ENCODE measurements at places on chromosomes 1 and 21. TPM values are rescaled to one million over a fixed set of nuclear protein-coding genes. Genes with fewer than 3 reads are reported as not detected.

GRCh38 chr1:6653436-6654290 lies 29.0 kb downstream of the THAP3 start:
- DNase-seq = no peak

DNA sequence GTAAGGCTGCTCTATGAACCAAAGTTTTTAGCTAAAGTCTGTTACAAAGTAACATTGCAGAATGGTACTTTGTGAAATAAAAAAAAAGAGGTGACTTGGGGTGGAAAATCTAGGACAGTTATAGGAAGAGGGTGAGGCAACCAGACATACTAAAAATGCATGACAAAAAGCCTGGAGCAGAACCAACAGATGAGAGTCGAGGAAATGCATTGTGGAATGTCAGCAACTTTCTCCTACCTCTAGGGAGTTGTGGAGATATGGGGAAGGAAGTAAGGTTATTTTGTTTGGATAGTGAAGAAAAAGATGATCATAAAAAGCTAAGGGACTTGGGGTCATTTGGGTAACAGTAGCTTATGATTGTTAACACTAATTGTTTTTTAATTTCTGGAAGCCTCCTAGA lies 295.6 kb downstream of the S1PR1 start:
- DNase-seq = no peak

- DNase-seq = no peak
These were observed 3.2 kb downstream of the S100A9 start for GRCh38 chr1:153360592-153361479.

GRCh38 chr1:226541631-226542622 lies 6.6 kb upstream of the STUM start:
- DNase-seq = peak; percentile 26

FAM167B gene
- 3.7 TPM for polyA plus RNA-seq

APOBEC4 gene
- not detected for polyA plus RNA-seq

TEDDM1 gene
- polyA plus RNA-seq = not detected

All from psoas muscle (tissue), 8 donors.